ENCODE measurements at places on chromosomes 2 and 18. TPM values are rescaled to one million over a fixed set of nuclear protein-coding genes. Genes with fewer than 3 reads are reported as not detected.

DNA sequence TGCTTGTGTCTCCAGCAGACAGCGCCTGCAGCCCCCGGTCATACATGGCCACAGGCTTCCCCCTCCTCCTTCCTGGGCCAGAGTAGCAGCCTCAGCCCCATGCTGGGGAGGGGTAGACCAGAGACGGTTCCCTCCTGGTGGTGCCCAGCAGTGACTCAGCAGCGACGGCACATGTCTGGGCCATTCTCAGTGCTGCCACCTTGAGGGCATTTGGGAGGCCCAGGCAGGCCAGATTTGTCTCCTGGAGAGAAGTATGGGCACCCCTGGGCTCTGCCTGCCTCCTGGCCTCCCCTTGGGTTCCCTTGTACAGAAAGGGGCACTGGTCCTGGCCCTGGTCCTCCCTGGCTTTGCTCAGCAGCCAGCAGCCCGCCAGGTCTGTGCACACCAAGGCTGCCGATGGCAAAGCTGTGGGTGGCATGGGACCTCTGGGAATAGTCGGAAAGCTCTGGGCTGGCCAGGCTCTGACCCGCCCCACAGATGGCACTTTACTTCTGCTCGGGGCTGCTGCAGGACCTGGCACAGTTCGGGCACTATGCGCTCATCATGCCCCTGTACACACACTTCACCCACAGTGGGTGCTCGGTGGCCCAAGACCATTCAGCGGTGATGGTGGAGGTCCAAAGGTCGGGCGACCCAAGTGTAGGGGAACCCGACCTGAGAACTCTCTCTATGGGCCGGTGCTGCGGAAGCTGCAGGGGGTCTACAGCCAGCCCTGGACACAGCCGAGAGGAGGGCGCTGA lies 11.4 kb upstream of the ALPI start:
- DNase-seq = no peak

- no peak for DNase-seq
Observed at GRCh38 chr2:54444503-54444902, 11.6 kb upstream of the SPTBN1 start.

DNA sequence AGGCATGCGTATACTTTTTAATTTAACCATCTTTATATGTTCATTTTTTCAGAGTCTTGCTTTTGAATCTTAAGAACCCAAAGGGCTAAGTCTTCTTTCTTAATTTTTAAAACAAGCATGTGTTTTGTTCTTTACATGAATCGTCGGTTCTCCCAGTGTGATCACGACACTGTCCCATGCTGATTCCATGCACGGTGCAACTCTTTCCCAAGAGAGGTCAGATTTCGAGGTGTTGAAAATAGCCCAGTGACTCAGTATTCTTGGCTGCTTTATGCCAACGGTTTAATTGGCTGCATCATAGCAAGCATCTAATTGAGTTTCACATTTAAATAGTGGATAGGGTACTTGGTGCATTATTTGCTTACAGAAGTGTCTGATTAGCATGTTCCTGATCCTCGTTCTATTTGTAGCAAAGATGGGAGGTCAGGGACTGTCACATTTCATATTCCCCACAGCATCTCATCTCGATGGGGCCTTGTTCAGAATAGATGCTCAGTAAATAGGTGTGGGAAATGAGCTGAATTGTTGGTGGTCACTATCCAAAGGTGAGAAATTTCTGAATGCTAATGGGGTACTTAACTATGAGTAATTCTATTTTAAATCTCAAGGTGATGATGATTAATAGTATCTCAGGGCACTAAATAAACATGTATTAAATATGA lies 2.8 kb downstream of the NPAS2 start:
- DNase-seq = no peak

GRCh38 chr2:235527806-235528469 lies 34.1 kb downstream of the AGAP1 start:
- no peak for DNase-seq

- DNase-seq = no peak
Observed at GRCh38 chr2:46831051-46831868, 84.3 kb downstream of the MCFD2 start.

DNA sequence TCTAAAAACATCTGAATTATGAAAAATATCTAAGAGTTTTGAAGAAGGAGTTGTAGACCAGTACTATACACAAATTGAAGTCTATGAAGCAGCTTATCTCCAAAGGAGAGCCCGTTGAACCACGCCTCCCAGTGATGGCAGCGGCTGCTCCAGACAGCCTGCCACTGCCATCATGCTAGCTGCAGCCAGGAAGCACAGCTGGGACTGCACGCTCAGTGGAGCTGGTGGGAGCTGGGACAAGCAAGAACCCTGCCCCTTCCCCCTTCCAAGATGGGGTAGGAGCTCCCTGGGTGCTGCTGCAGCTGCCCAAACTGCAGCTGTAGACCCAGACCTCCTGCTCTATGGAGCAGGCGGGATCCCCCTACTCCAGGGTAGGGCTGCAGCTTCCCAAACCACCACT lies 124.7 kb upstream of the SPATS2L start:
- DNase-seq = no peak

DNA sequence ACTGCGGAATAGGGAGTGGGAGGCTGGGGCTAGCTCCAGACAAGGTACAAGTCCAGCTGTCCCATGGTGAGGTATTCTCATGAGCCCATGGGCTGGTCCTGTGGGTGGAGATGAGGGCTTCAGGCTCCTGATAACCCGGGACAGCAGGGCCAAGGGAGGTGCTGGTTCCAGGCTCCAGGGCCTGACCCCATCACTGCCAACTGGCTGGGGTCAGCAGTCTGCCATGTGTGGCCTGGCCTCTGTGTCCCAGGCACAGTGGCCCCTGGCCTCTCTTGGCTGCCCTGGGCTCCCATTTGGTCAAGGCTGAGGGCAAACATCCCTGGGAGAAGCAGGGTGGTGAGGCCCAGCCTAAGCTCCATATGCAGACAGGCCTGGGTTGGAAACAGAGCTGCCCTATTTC lies 966 bp upstream of the OXER1 start:
- no peak for DNase-seq

DNA sequence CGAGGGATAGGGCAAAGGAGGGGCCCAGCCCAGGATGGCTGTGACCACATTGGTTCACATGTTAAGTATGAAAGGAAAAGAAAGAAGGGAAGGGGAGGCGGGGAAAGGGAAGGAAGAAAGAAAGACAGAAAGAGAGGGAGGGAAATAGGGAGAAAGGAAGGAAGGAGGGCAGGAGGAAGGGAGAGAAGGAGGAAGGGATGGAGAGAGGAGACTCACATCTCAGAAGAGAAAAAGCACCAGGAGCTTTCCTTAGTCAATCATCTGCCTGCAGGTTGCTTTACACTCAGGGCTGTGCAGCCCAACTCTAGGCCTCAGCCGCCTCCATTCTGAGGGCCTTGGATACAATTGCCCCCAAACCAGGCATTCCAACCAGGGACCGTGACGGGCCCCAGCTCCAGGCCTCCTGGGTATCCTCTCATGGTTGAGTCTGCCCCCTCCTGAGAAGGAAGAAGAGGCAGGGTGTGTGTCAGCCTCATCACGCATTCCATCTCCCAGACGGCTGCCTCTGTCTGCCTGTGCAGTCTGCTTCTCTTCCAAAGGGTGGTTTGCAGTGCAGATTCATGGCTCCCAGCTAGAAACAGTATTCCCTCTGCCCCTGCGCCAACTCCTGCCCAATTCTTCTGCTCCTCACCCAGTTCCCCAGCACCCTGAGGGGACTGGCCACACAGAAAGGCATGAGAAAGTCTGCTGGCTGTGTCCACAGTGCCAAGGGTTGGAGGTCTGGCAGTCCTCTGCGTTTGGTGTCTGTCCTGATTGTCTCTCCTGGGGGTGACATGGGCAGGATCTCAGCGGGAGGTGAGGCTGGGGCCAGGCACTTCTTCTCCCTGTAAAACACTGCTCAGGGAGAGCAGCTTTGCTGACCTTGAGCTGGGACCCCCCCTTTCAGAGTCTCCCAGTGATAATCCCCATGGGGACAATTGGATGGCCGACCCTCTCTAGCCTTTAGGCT lies 163.3 kb downstream of the SMAD7 start:
- no peak for DNase-seq

GRCh38 chr2:67502346-67503065 lies 105.4 kb downstream of the ETAA1 start:
- DNase-seq = no peak

DNA sequence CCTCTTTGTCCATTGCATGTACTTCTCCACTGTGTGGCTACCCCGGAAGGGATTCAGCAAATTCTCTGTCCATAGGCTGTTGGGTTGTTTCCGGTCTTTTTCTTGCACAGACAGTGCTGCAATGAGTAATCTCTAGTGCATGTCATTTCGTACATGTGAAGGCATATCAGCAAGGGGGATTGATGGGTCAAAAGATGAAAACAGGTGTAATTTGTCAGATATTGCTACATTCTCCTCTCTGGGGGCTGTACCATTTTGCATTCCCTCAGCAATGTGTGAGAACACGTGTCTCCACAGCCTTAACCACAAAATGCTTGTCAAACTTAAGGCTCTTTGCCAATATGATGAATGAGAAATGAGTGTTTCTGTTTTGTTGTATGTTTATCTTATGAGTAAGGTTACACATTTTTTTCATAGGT lies 60.5 kb downstream of the KLHL29 start:
- DNase-seq = no peak

Gene GAREM1
- 10.7 TPM for total RNA-seq

Gene PPP1R1C
- 8.8 TPM for total RNA-seq

Gene TMEM87B
- 36.3 TPM for total RNA-seq

Gene VSNL1
- total RNA-seq = 0.23 TPM

Measured in mucosa of gallbladder (tissue), 1 donor.